ENCODE measurements at places on chromosomes 7 and 10.

GRCh38 chr10:71708301-71708703 is 11.3 kb downstream of the C10orf105 start:
- peak; percentile 2 for DNase-seq

- DNase-seq: no peak
Measured at GRCh38 chr10:107409522-107409921, 245.0 kb upstream of the SORCS1 start.

DNA sequence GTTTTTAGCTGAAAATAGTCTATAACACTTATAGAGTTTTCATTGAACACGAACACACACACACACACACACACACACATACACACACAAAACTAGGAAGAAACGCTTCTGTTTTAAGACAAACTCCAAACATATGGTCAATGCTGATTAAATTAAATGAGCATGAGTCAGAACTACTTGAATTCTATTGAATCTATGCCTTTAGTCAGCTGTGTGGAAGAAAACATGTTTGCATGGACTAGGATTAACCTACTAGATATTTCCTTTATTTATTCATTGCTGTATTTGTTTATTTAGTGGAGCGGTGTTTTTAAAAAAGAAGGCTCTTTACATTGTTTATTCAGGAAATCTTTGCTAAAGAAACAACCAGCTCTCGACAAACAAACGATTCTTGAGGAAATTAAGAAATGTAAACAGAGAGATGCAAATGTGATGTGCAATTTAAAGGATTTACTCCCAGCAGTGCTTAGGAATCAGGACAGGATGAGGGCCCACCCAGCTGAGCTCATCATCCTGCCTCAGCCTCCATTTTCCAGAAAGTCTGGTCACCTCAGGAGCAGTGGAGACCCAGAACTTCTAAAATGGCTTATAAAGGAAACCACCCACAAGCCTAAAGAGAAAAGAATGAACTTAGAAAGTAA is 83.2 kb downstream of the PDE1C start:
- DNase-seq: no peak

DNA sequence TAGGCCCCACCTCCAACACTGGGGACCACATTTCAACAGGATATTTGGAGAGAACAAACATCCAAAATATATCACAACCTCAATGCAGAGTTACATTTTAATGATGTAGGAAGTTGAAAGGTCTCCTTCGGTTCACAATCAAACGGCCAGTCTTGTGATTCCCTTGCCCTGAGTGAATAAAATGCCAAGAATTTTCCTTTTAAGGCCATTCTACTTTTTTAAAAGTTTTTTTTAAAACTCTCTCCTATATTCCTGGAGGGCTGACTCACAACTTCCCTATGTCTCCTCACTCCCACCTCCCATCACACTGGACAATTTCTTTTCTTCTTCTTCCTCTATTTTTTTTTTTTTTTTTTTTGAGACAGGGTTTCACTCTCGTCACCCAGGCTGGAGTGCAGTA is 693.6 kb upstream of the AUTS2 start:
- DNase-seq: no peak

GRCh38 chr7:46352004-46352954 is 431.2 kb upstream of the IGFBP3 start:
- no peak for DNase-seq

- DNase-seq: no peak
Measured at GRCh38 chr10:132410056-132410778, 13.2 kb downstream of the PWWP2B start.

DNA sequence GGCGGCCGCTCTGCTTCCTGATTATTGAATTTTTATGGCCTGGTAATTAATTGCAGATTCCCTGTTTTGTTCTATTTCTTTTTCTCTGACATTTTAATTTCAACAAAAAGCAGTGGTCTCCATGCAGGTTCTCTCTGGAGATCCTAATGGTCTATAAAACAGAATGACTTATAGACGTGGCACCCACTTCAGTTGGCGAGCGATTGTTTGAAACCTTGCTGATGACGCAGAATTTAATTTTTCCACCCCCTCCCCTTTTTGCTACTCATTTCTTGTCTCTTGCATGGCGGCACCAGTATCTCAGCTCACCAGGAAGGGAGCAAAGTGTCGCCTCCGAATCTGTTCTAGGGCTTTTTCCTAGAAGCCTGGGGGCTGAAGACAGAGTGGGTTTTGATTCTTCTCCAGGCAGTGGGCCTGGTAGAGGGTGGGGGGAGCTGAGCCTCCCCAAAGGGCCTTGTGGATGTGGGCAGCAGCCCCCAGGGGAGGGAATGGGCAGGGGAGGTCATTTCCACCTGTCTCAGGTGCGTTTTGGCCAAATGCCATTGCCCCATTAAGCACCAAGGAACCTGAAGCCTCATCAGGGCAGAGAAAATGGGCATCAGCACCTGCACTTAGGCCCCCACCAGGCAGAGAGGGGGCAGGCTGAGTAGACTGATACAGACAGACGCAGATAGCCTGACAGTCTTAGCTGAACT is 3.5 kb upstream of the COMTD1 start:
- no peak for DNase-seq

GRCh38 chr7:91566402-91566732 is 302.1 kb downstream of the FZD1 start:
- DNase-seq: no peak
